A673 (cell line): ENCODE measurements at places on chromosomes 13 and 19. TPM values are rescaled to one million over a fixed set of nuclear protein-coding genes. Genes with fewer than 3 reads are reported as not detected.

- no peak for DNase-seq
- H3K27me3 ChIP-seq = no peaks in the 10 kb centered on the region
- no peaks in the 10 kb centered on the region for H3K4me1 ChIP-seq
- H3K36me3 ChIP-seq = no peaks in the 10 kb centered on the region
- H3K27ac ChIP-seq = no peak overlapping the region
- no peak overlapping the region for H3K4me3 ChIP-seq
Observed at GRCh38 chr19:54369082-54369687, 4.5 kb upstream of the LAIR1 start.

DNA sequence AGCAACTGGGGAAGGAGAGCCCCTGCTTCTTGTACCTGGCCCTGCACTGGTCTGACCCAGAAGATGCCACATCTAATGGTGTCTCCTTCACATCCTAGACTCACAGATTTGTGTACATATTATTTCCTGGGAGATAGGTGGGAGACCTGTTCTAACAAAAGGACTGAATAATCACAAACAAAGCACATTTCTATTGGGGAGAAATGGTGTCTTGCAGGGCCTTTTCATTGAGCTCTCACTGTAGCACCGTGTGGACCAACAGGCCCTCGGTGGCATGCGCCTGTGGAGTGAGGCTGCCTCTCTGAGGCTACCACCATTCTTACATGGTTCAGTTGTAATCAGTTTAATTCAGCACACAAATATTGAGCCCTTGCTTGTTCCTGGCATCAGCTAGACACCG lies 989 bp upstream of the SACS start:
- peaks cover 3% of the 10 kb centered on the region for H3K27me3 ChIP-seq
- DNase-seq = no peak
- no peak overlapping the region for H3K4me3 ChIP-seq
- H3K27ac ChIP-seq = no peak overlapping the region

DNA sequence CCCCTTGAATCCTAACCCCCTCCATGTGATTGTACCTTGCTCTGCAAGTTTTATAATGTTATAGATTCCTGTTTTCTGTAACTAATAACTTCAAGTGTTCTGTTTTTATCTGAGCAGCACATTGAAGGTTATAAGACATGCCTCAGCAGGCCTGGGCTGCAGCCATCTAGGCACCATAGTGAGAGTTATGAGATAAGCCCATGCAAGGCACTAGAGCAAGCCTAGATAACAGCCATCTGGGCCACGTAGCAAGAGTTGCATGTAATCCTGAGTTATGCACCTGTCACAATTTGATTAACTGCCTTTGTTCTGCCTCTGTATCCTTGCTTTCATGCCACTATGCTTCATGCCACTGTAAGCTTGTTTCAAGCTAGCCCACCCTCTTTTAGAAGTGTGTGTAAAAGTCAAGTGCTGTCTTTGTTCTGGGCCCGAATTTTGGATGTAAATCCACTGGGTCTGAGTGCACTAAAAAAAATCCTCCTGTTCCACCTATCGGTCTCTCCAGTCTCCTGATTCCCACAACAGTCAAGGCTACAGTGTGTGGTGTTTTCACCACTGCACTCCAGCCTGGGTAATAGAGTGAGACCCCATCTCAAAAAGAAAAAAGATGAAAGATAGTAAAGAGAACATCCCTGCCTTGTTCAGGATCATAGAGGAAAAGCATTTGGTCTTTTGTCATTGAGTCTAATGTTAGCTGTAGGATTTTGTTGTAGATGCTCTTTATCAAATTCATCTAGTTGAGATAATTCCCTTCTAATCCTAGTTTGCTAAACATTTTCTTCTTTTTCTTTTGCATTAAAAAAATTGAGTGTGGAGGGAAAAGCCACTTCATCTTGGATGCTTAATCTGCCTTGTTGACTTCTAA lies 16.0 kb upstream of the KBTBD6 start:
- DNase-seq = no peak
- no peaks in the 10 kb centered on the region for H3K27me3 ChIP-seq
- H3K36me3 ChIP-seq = no peaks in the 10 kb centered on the region
- H3K4me1 ChIP-seq = no peaks in the 10 kb centered on the region

GRCh38 chr19:42083537-42083936 lies 7.6 kb downstream of the ZNF574 start:
- H3K27ac ChIP-seq = no peak overlapping the region
- no peak for DNase-seq
- H3K4me1 ChIP-seq = no peaks in the 10 kb centered on the region
- H3K36me3 ChIP-seq = peaks cover 37% of the 10 kb centered on the region
- H3K27me3 ChIP-seq = no peaks in the 10 kb centered on the region
- no peak overlapping the region for H3K4me3 ChIP-seq

ZNF583 gene
- total RNA-seq = 4.5 and 6.3 TPM in 2 replicates

NPHS1 gene
- not detected in 2 replicates for total RNA-seq

GRCh38 chr13:75161804-75162203 lies 320.2 kb downstream of the TBC1D4 start:
- H3K36me3 ChIP-seq = no peaks in the 10 kb centered on the region
- no peak overlapping the region for H3K4me3 ChIP-seq
- H3K4me1 ChIP-seq = no peaks in the 10 kb centered on the region
- no peaks in the 10 kb centered on the region for H3K27me3 ChIP-seq
- no peak overlapping the region for H3K27ac ChIP-seq

DNA sequence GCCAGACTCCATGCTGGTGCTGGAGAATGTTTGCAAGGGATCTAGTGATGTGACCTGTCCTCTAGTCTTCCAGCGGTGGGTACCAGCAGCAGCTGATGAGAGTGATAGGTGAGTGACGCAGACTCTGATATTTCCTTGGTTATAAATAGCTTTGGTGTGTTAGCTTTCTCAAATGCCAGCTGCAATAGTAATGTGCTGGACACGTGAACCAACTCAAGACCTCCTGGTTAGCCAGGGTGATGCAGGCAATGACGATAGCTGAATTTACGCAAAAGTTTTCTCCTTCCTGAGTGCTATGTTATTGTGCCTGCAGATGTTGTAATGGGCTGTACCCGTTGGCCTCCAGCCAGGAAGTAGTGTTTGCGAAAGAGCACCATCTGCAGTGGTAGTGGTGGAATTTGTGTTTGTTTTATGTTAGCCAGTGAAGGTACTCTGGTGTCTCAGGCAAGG lies 129.5 kb downstream of the CYSLTR2 start:
- H3K27me3 ChIP-seq = no peaks in the 10 kb centered on the region
- H3K27ac ChIP-seq = no peak overlapping the region
- peak; percentile 66 for DNase-seq
- H3K4me3 ChIP-seq = no peak overlapping the region
- no peaks in the 10 kb centered on the region for H3K4me1 ChIP-seq

DCLK1 gene
- total RNA-seq = 11.2 and 15.7 TPM in 2 replicates

- no peak overlapping the region for H3K4me3 ChIP-seq
- H3K4me1 ChIP-seq = no peaks in the 10 kb centered on the region
- no peaks in the 10 kb centered on the region for H3K27me3 ChIP-seq
- no peak overlapping the region for H3K27ac ChIP-seq
- no peak for DNase-seq
Observed at GRCh38 chr13:110835721-110836604, 78.9 kb downstream of the ANKRD10 start.

DNA sequence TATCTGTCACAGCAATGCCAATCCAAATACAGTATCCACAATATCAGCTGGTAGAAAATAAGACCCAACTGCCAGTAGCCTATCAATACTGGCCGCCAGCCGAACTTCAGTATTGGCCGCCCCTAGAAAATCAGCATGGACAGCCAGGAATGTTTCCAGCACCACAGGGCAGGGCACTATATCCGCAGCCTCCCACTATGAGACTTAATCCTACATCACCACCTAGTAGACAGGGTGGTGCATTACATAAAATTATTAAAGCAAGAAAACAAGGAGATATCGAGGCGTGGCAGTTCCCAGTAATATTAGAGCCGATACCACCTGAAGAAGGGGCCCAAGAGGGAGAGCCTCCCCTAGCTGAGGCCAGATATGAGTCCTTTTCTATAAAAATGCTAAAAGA lies 111.3 kb downstream of the ZNF486 start:
- no peaks in the 10 kb centered on the region for H3K27me3 ChIP-seq
- H3K36me3 ChIP-seq = no peaks in the 10 kb centered on the region
- no peak overlapping the region for H3K27ac ChIP-seq
- DNase-seq = no peak
- H3K4me3 ChIP-seq = no peak overlapping the region

DNA sequence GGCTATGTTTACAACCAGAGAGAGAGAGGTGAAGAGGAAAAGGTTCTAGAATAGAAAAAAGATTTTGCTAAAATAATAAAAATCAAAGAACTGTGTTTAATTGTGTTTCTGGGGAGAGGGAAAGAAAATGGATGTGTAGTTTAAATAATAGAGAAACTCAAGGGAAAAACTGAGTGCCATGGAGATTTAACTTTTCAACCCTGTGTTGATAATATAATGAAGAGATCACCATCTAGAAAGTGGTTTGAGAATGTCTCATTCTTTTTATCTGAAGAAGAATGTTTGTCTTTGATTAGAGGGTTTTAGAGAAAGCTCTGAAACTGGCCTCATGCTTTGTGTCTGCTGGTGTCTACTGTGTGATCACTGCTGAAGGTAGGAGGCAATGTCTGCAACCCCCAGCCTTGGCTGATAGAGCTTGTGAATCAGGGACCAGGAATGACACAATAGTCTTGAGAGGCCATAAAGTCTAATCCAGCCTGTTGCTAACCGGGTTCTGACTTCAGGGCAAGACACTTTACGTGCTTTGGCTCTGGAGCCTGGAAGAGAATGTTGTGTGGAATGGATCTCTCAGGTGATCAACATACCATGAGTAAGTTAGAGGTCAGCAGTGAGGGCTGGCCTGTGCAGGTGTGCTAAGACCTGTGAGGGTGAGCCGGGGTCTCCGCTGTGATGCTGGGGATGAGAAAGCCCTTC lies 5.4 kb downstream of the COL4A2 start:
- peaks cover 13% of the 10 kb centered on the region for H3K36me3 ChIP-seq
- no peak overlapping the region for H3K4me3 ChIP-seq
- H3K27me3 ChIP-seq = no peaks in the 10 kb centered on the region
- peak overlapping the region; percentile 37 for H3K27ac ChIP-seq
- DNase-seq = no peak

RFPL4AL1 gene
- total RNA-seq = not detected in 2 replicates

NCR1 gene
- total RNA-seq = not detected in 2 replicates

DNA sequence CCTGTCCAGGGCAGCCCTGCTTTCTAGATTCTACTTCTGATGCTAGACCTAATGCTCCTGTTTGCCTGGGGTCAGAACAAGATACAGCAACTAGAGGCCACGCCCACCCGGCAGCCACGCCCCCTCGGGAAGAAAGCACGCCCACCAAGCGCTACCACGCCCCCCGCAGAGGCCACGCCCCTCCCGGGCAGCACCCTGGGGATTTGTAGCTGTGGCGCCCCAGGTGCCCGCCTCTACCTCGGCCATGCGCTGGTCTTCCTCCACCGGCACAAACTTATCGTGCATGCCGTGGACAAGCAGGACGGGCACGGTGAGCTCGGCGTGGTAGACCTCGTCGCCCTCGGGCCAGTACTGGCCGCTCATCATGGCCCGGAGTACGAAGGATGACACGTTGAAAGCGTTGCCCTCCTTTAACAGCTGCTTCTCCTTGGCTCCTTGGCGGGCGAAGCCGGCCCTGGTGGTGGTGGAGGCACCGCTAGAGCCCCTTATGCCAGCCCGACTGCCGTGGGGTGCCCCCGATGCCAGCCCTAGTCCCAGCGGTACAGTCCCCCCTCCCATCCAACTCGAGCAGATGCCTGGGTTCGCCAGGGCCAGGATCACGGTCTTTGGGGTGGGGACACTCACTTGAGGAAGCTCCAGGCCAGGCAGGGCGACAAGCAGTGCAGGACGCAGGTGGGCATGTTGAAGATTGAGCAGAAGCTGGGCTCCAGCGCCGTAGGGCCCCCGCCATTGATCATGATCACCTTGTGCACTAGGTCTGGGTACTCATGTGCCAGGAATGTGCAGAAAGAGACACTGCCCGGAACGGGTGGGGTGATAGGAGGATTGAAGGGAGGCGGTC lies 9.0 kb downstream of the ABHD8 start:
- DNase-seq = no peak
- peaks cover 8% of the 10 kb centered on the region for H3K4me1 ChIP-seq
- H3K27me3 ChIP-seq = no peaks in the 10 kb centered on the region

DNA sequence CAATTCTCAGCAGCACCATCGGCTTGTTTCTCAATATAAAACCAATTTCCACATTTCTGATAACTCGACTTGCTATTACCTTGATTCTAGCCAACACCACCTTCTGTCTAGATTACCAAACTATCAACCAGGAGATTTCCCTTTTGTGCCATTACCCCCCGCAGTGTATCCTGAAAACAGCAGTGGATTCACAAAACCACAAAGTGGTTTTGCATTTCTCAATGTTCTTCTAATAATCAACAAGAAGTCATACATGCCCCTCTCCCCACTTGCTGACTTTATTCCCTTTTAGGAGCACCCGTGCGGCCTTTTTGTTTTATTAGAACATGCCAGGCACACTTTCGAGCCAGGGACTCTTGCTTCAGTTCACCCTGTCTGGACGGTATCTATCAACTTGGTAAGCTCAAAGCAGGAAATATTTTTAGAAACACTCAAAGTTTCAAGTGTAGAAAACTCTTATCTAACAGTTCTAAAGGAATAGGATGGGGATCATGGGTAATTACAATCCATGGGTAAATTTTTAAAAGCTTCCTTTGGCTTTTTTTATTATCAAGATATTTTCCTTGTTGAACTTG lies 967.4 kb downstream of the EFNB2 start:
- DNase-seq = no peak
- H3K27ac ChIP-seq = no peak overlapping the region
- H3K36me3 ChIP-seq = no peaks in the 10 kb centered on the region
- no peaks in the 10 kb centered on the region for H3K27me3 ChIP-seq

IZUMO1 gene
- not detected in 2 replicates for total RNA-seq

DNA sequence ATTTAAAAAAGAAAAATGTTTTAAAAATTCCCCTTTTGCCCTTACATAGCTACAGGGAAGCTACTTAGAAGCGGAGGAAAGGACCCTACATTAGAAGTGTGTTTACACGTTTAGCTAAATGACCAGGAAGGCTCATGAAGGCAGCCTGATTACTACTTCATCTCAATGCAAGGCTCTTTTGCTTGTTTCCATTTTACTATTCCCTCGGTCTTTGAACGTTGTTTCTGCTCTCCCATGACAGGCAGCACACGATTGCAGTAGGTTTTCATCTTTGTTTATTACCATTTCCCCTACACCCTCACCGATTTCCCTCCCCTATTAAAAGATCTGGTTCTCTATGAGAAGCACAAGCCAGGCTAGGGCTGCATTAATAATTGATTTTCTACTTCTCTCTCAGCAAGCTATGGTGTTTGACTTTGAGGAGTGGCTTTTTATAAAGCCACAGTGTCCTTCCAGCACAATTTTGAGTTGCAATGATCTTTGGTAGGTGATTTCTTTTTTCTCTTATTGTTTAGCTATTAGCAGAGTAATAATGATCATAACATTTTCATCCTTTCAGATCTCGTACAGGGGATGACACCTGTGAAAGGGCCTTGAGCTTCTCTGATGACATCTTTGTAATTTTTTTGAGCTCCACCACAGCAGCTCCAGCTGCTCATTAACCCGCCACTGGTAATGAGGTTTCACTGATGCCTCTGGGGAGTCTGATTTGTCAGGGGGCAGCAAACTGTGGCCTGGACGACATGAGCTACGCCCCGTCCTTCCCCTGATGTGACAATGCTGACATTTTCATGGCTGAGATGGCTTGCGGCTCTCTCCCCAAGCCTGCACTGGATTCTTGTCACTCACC lies 670.3 kb downstream of the UQCRFS1 start:
- H3K4me3 ChIP-seq = no peak overlapping the region
- no peak overlapping the region for H3K27ac ChIP-seq
- DNase-seq = no peak
- H3K27me3 ChIP-seq = no peaks in the 10 kb centered on the region
- H3K36me3 ChIP-seq = no peaks in the 10 kb centered on the region

- peaks cover 8% of the 10 kb centered on the region for H3K4me1 ChIP-seq
- H3K36me3 ChIP-seq = no peaks in the 10 kb centered on the region
- no peak for DNase-seq
- H3K4me3 ChIP-seq = no peak overlapping the region
Observed at GRCh38 chr13:102704238-102705058, 9.6 kb upstream of the METTL21C start.

SOHLH2 gene
- 1.6 and 2.5 TPM in 2 replicates for total RNA-seq
